Osteocyte (in vitro differentiated cells): ENCODE measurements at places on chromosomes 4 and X. TPM values are rescaled to one million over a fixed set of nuclear protein-coding genes. Genes with fewer than 3 reads are reported as not detected.

WDR13 gene
- 89.9 and 97.8 TPM in 2 replicates for total RNA-seq

- no peak overlapping the region for H3K4me3 ChIP-seq
- H3K36me3 ChIP-seq, result no peaks in the 10 kb centered on the region
- H3K4me1 ChIP-seq, result no peaks in the 10 kb centered on the region
- peaks cover 8% of the 10 kb centered on the region for H3K27me3 ChIP-seq
- H3K27ac ChIP-seq, result no peak overlapping the region
Measured at GRCh38 chr4:78528327-78528726, 23.2 kb upstream of the ANXA3 start.

- no peaks in the 10 kb centered on the region for H3K27me3 ChIP-seq
- no peaks in the 10 kb centered on the region for H3K4me1 ChIP-seq
- no peak for DNase-seq
- H3K4me3 ChIP-seq, result no peak overlapping the region
Measured at GRCh38 chrX:118569676-118570075, 74.1 kb downstream of the DOCK11 start.

DNA sequence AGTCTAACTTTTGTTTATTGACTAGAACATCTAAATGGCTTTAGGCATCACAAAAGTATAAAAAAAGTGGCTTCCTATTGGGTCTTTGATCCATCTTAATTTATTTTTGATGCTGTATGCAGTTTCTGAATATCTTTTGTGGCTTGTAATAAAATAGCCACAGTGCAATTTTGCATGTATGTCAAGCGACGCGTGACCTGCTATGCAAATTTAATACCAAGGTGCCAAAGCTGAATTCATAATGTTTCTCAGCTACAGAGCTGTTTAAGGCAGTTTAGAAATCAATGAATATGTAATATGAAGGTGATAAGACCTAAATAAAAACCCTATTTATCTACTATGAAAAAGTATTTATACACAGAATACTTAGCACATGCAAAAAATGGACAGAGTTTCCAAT lies 197.8 kb downstream of the AFF2 start:
- H3K4me3 ChIP-seq, result no peak overlapping the region
- H3K27me3 ChIP-seq, result no peaks in the 10 kb centered on the region
- H3K36me3 ChIP-seq, result no peaks in the 10 kb centered on the region

PPP1R2C gene
- total RNA-seq, result not detected in 2 replicates
